ENCODE measurements at places on chromosomes 6 and 20.

- no peak for DNase-seq
These were observed 135.8 kb downstream of the SLC35F1 start for GRCh38 chr6:118042855-118043254.

DNA sequence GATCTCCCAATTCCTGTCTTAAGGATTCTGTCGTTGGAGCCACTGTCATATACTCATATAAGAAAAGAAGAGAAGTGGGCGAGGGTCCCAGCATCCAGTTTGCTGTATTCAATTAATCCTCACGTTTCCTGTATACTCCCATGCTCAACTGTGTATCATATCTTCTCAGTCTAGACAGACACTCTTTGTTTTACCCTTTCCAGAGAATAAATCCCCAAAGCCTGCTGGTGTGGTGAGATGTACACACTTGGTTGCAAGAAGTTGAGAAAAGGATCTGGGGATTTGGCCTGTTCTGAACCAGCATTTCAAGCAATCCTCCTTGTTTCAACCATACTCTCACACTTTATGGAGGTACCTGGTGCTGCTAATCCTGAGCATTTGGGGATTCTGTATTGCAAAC, 3.1 kb downstream of the TPMT start:
- no peak for DNase-seq

GRCh38 chr6:72624557-72625160, 2.8 kb downstream of the KCNQ5 start:
- no peak for DNase-seq

GRCh38 chr6:129440691-129441090, 269.3 kb downstream of the ARHGAP18 start:
- DNase-seq = no peak

DNA sequence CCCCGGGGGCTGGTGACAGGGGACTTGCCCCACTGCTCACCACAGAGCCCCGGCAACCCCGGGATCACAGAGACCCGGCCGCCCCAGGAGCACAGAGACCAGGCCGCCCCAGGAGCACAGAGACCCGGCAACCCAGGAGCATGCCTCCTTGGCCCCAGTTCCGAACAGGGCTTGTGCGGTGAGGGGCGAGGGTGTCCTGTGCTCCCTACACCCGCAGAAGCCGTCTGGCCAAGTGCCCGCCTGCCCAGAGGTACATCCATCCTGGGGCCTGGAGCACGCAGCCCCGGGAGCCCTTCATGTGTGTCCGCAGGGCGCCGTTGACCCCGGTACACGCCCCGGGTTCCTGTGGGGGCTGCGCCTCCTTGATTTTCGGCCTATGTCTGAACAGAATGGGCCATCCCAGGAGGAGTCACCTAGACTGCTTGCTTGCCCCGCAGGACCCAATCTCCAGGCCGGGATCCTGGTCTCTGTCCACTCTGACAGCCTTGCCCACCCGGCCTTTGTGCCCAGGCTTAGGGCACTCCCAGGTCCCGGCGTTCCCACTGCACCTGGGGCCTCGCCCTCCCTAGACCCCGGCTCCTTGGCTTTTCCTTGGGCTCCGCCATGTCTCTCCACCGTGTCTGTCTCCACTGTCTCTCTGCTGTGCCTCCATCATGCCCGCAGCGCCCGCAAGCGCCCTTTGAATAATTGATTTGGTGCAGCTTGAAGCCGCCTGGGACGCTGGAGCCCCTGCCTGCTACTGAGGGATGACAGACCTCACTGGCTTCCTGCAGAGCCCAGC, 219.8 kb downstream of the ERMARD start:
- no peak for DNase-seq

DNA sequence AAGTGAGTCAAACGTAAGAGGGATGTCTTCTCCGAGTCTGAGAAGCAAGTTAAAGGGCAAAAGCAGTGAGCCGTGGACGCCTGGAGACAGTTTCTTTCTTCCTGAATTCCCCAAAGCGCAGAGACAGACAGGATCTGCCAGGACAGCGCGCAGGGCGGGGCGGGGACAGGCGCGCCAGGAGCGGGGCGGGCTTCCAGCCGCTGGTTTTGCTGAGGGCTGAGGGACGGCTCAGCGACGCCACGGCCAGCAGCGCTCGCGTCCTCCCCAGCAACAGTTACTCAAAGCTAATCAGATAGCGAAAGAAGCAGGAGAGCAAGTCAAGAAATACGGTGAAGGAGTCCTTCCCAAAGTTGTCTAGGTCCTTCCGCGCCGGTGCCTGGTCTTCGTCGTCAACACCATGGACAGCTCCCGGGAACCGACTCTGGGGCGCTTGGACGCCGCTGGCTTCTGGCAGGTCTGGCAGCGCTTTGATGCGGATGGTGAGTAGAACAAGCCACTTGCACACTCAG, at the start of gene SCGN:
TSS of gene SCGN (plus strand) at position 209 of the 509 bp plus-strand sequence. CDS start at position 398, 189 bp downstream.
- DNase-seq = no peak

DNA sequence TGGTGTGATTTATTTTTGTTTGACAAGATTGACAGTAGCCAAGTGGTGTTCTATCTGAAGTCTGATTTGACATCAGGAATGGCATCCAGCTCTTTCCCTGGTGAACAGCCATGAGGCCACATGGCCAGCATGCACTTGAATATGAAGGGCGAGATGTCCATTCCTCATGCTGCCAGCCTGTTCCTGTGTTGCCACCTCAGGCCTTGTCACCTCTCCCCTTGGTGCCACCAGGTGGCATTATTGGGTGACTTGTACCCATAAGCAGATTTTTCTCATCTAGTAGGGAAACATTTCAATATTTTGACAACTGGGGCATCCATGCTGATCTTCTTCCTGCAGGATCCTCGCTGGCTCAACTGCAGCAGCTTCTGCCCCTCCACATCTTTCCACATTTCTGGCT, 199.1 kb downstream of the ERMARD start:
- DNase-seq = no peak

DNA sequence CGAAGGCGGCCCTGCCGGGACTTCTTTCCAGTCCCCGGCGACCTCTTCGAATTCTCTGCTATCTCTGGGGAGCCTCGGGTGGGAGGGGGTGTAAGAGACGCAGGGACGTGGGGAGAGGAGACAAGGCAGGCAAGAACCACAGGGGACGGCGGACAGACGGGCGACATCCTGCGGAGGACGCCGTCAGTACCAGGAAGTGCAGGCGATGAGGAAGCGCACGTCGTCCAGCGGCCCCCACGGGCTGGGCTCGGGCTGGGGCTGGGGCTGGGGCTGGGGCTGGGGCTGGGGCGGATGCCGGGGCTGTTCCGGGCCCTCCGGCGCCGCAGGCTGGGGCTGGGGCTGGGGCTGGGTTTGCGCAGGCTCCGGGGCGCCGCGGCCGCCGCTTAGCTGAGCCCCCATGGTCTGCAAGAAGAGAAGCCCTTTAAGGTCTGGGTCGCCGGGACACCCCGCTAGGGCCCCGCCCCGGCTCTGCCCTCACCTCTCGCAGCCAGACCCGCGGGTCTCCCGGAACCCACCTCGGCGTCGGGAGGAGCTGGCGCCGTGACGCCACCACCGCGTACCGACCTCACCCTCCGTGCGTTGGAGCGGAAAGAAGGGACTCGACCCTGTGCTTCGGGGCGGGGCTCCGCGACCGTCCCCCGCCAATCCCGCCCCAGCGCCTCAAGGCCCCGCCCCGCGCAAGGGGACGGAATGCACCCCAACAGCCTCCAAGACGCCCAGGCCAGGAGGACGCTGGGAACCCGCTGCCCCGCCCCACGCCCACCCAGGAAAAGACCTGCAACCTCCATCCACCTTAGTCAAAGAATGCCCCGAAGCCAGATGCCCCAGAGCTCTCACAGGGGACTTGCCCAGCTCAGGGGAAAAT, at the start of gene MMP24OS:
TSS of gene MMP24OS (minus strand) at position 592 of the 865 bp plus-strand sequence. CDS start at position 399, 193 bp downstream.
- DNase-seq = peak; percentile 76

- no peak for DNase-seq
These were observed 199.8 kb downstream of the TENT5A start for GRCh38 chr6:81552644-81553043.
